ENCODE measurements at places on chromosomes 12 and 14.

DNA sequence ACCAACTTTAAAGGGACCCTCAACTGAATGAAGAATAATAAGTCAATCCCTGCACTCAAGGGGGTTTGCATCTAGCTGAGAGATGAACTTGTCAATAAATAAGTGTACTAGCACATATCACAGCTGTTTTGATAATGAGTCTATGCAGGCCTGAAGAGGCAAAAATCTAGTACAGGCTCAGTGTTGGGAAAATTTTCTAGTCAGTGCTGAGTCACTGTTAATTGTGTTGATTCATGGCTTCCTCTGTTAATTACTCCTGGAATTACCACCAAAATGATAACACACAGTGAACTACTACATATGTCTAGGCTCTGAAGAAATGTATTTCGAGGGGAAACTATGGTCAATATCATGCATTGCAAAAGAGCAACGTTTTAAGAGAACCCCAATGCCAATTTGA lies 18.9 kb downstream of the SNRPF start:
- DNase-seq, result no peak

- DNase-seq, result no peak
Observed at GRCh38 chr14:88234442-88234841, 88.6 kb downstream of the KCNK10 start.

GRCh38 chr12:8507596-8507995 lies 5.7 kb upstream of the CLEC4D start:
- DNase-seq, result no peak

DNA sequence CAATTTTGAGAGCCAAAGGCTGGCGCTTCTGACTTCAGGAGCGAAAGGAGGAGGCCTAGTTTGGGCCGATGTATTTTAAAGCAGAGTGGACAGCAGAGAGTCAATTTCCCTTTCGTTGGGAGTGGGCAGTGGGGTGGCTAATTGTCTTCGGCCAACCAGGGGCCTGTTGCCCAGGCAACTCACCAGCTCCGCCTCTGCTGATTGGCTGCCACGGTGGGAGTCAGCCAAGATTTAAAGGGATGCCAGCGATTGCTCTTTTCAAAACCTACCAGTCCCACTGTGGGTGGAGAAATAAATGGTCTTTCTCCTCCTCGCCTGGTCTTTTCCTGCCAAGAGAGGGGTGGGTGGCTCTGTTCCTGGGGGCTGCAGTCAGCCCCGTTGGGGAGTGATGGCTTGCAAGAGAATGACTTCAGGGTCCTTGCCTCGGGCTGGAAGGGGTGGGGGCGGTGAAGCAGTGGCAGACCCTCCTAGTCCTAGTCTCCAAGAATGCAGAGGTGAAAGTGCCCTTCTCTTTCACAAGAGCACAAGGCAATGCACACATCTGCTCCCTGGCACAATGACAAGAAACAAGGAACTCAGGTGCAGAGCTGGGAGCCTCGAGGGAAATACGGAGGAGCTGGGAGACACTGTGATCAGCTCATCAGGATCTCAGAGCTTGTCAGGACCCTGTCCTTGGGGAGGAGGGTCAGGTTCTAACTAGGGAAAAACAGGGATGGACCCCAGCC lies 37.7 kb downstream of the RASAL1 start:
- no peak for DNase-seq

GRCh38 chr12:106519607-106520021 lies 63.2 kb upstream of the RFX4 start:
- DNase-seq, result no peak

DNA sequence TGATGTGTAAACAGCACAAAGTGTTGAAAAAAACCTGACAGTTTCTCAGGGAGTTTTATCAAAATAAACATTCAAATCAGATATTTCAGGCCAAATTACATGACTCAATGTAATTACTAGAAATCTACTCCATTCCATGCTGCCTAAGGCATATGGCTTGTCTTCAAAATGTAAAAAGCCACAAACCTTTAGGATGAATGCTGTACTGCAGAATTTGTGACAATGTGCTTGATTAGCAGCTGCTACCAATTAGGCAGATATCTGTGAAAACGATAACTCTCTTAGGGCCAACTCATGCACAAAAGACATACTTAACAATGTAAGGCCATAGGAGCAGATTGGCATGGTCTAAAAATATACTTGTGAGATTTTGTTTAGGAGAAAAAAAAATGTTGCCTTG lies 267.0 kb downstream of the DACT1 start:
- no peak for DNase-seq

GRCh38 chr14:91884664-91885063 lies 17.3 kb upstream of the TC2N start:
- DNase-seq, result no peak

GRCh38 chr12:94676031-94676641 lies 25.8 kb upstream of the TMCC3 start:
- no peak for DNase-seq

DNA sequence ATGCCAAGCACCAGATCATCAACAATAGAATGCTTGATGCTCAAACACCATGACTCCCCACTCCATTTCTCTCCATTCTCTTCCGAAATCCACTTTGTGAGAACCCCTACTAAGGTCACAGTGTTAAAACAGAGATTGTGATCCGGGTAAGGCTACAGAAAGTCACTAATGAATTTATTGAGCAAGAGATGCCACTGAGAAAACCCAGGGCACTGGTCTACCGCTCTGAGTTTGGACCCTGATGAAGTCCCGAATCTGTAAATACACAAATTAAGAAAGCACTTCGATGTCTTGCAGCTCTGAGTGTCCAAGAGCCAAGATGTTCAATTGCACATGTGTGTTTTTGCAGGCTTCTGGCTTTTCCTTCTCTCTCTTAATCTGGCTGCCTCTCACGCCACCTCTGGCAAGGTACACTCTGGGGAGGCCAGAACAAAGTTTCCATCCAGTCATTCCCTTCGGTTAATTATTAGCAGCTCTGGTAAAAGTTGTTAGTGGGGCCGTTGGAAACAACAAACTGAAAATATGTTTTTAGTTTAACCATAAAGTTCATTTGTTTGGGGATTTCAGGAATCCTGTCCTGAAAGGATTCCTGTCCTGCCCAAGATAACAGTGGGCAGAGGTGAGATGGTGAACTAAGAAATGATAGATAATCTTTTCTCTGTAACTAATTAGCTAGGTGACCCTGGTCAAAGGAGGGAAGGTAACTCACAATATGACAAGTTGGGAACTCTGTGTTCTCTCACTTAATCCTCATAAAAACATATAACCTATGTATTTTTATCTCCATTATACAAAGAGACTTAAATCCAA lies 75.4 kb downstream of the BTG1 start:
- DNase-seq, result no peak

GRCh38 chr12:121512561-121512960 lies 68.3 kb downstream of the KDM2B start:
- DNase-seq, result no peak

- no peak for DNase-seq
Observed at GRCh38 chr12:128026696-128027574, 240.0 kb upstream of the TMEM132C start.

DNA sequence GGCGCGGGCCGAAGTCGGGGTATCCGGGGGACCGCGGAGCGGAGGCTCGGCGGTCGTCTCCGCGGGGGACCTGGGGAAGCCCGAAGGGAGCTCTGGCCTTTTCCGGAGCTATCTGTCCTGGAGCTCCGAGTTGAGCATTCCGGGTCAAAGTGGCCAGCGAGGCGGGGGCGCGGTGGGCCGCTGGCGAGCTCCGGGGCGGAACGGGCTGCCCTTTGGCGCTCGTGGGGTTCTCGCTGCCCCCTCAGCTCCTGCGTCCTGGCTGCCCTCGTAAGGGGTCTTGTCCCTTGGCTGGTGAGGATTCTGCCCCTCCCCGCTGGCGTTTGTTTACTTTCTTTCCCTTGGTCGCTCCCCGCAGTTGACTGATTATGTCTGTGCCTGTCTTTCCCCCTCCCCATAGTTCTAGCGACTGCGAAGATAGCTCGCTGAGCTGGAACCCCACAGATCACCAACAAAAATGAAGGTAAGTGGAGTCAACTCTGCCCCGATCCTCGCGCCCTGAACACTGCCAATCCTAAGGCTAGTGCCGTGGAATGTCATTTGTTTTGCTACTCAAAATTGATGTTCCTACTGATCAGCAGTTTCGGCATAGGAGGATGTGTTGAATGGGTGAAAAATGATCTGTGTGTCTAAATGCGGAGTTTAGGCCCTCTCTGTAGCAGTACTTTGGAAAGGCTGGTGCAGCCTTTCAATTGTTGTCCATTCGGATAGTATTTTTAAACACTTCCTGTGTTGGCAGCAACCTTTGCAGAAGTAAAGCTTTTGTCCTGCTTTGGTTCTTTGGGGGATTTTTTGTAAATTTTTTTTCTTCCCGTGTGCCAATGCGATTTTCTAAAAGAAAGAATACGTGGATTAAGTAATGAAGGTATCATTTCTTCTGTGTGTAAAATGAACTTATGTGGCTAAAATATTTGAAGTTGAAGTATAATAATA lies 1.3 kb downstream of the ARID4A start:
- no peak for DNase-seq

GRCh38 chr12:94255006-94255405 lies 106.6 kb downstream of the PLXNC1 start:
- DNase-seq, result no peak

- DNase-seq, result no peak
Observed at GRCh38 chr12:62328296-62328921, 68.2 kb downstream of the USP15 start.

DNA sequence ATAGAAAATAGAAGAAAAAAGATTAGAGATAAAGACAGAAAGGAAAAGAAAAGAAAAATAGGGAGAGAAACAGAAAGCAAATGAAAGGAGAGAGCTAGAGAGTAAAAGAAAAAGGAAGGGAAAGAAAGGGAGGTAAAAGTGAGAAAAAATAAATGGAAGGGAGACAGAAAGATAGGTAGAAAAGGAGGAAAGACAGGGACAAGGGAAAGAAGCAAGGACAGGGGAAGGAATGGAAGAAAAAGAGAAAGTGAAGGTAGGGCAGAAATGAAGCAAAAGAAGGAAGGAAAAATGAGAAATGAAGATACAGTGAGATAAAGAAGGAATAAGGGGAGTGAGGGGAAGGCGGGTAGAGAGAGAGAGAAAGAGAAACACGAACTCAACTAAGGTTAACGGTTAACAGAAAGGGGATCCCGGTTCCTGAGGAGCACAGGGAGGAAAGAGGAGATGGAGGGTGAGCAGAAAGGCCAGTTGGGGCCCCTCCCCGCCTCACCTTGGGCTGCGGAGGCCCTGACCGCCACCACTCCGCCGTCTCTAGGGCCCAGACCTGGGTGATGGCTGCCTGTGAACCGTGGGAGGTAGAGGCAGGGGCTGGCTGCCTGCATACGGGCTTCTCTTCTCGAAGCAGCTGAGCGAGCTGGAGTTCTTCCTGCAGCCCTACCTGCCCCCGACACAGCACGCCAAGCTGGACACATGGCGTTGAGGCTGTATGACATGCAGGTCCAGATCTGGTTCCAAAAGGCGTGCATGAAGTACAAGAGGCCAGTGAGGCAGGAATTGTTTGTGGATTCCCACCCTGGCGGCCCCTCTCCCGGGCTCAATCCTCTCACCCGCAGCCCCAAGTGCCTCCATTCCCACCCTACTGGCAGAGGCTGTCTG lies 59.5 kb downstream of the SMUG1 start:
- no peak for DNase-seq

DNA sequence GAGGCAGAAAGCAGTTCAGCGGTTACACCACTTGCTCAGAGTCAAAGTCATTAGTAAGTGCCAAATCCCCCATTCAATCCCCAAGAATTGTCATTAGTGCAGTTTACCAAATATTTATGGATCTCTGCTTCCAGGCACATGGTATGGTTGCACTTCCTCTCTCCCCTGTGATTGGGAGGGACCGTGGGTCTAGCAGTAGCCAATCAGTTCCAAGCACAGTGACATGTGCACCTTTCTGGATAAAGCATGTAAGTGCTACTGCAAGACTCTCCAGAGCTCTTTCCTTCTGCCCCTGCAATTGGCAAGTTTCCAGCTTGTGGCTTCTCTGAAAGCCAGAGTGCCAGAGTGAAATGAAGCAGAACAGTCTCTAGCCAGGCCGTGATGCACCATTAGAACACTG lies 85.3 kb upstream of the FLRT2 start:
- DNase-seq, result no peak

GRCh38 chr12:54601841-54602240 lies 13.4 kb upstream of the PPP1R1A start:
- no peak for DNase-seq

DNA sequence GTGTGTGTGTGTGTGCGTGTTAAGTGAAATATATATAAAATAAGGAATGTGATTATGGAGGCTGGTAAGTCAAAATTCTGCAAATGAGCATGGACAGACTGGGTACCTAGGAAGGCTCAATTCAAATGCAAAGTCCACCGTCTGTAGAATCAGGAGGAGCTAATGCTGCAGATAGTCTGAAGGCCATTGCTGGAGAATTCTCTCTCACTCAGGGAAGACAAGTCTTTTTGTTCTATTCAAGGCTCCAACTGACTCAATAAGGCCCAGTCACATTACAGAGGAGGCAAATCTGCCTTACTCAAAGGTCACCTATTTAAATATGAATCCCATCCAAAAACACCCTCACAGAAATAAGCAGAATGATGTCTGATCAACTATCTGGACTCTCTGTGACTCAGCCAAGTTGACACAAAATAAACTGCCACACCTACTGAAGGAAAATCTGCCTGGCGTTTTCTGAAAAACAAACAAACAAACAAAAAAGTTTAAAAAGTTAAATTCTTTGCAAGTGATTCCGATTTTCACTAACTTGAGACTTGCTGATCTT lies 684 bp upstream of the KLRF2 start:
- no peak for DNase-seq

GRCh38 chr12:107326237-107326636 lies 232.9 kb upstream of the CRY1 start:
- no peak for DNase-seq

DNA sequence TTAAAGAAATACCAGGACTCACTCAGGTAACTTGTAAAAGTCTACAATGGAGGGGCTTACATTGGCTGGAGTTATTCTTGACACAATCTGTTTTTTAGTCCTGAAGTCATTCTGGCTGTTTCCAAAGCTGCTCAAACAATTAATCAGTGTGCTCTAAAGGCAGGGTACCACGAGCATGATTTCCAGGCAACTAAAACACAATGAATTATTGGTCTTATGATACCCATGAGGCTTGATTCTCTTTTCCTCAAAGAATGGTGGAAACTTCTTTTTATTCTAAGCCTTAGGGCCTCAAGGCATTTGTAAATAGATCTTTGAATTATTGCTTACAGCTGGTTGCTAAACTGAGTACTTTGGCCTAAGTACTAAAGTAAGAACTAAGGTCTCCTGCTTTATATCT lies 199.8 kb upstream of the PDZRN4 start:
- DNase-seq, result no peak

GRCh38 chr12:54191550-54192022 lies 2.8 kb upstream of the SMUG1 start:
- peak; percentile 8 for DNase-seq
